ENCODE measurements at places on chromosomes 2 and 18.

DNA sequence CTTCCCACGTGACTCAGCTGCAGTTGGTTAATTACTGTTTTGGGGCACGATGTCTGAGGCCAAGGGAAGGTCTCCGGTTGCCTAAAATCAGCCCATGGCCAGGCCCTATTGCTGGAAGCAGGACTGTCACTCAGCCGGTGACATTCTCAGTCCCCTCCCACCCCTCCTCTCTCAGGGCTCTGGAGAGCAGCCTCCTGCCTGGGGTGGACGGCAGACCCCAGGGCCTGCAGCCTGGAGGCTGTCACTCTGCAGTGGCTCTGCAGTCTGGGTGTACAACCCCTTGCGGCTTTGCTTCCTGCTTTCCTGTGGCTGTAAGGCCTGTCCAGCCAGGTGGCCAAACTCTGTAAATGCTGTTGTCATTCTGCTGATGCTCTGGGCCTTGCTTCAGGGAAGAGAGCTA lies 32.8 kb downstream of the ZBTB7C start:
- DNase-seq = no peak

- DNase-seq = no peak
Measured at GRCh38 chr18:10010611-10011015, 96.8 kb downstream of the VAPA start.

- no peak for DNase-seq
Measured at GRCh38 chr2:147642765-147643164, 202.1 kb upstream of the ACVR2A start.

DNA sequence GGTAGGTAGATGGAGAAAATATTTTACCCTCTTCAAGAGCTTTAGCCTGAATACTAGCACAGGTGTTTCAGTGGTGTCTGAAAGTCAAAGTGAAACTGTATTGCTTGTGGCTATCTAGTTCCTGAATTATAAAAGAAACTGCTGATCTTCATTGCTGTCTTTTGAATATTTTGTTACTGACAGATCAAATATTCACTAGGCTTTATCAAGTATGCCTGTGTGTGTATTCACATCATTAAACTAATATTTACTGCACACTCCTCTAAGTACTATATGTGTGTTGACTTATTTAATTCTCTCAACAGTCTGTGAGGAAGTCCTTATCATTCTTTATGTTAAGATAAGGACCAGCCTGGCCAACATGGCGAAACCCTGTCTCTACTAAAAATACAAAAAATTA lies 139.6 kb downstream of the SOCS6 start:
- DNase-seq = no peak

DNA sequence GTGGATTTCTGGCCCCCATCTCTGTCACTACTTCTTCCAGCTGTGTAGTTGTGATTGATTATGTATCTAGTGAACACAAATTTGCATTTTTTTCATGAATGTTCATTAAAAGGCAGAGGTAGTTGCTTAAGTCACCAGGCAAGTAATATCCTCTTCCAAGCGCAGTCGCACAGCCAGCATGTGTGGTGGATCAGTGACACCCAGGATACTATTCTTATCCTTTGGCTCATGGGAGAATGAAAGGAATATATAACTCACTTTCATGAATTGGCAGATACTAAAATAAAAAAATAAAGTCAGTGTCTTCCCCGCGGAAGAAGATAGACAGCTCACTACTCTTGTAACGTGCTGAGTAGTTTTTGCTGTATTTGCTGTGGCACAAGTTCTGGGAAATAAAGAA lies 387.8 kb downstream of the CDH7 start:
- no peak for DNase-seq

GRCh38 chr2:28516430-28516829 lies 20.6 kb downstream of the PLB1 start:
- DNase-seq = no peak

GRCh38 chr2:36373149-36373926 lies 17.8 kb downstream of the CRIM1 start:
- DNase-seq = no peak

GRCh38 chr18:75472906-75473305 lies 45.4 kb upstream of the SMIM21 start:
- DNase-seq = no peak

Measured in CD14-positive monocyte (primary cell).